HuH-7.5 (cell line): ENCODE measurements at places on chromosomes 1 and 21.

DNA sequence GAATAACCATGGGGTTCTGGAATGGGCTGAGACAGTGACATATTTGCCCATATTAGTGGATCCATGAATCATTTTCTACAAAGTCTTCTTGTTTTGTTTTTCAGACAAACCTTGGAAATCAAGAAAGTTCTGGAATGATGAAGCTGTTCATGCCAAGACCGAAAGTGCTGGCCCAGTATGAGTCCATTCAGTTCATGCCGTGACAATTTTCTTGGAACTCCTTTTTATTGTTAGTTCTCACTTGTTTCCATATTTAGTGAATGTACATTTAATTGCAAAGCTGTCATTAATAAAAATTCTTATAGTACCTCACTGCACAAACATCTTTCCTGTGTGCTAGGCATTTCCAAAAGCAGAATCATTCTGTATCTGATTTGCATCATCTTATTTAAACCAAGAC, 100.6 kb upstream of the KCNJ15 start:
- DNase-seq, result no peak

GRCh38 chr1:224256640-224257039, 73.3 kb downstream of the NVL start:
- no peak for DNase-seq

GRCh38 chr21:18273400-18273799, 28.8 kb downstream of the CHODL start:
- DNase-seq, result no peak

DNA sequence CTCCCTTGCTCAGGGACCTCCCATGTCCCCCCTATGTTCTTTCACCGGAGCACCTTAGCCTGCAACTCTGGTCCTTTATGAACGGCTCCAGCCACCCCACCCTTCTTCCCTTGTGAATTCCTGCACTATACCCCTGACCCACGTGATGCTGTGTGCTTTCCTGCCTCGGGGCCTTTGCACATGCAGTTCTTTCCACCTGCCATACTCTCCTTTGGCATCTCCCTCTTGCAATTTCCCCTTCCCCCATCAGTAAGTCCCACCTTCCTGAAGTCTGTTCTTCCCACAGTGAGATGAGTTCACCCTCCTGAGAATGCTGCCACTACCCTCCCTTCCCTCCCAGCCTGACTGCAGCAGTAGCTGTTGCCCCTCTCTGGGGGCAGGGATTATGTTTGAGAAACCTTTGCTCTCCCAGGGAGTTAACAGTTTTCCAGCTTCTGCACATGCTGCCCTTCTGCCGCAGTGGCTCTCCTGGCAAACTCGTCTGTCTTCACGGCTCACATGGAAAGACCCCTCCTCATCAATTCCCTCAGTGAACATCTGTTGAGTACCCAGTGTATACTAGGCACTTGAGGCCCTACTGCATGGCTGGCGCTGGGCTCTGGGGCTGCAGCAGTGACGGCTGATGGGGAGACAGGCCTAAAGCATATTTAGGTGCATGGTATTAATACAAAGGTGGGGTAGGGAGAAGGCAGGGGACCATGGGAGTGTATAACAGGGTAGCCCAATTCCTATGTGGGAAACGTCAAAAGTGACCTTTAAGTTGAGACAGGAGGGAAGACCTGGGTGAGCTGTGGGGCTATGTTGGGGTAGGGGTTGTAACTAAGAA, 9.7 kb downstream of the ZNF362 start:
- no peak for DNase-seq

DNA sequence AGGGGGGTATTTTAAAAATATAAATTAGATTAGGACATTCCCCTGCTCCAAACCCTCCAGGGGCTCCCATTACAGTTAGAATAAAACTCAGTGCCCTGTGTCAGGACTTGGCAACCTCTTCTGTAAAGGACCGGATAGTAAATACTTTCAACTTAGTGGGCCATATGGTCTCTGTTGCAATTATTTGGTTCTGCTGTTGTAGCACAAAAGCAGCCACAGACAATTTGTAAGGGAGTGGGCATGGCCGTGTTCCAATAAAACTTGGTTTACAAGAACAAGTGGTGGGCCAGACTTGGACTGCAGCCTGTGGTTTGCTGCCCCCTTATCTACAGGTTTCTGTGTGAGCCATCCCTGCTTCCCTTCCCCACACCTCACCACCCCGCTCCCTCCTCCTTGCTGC, 92.0 kb downstream of the ACTL8 start:
- no peak for DNase-seq

DNA sequence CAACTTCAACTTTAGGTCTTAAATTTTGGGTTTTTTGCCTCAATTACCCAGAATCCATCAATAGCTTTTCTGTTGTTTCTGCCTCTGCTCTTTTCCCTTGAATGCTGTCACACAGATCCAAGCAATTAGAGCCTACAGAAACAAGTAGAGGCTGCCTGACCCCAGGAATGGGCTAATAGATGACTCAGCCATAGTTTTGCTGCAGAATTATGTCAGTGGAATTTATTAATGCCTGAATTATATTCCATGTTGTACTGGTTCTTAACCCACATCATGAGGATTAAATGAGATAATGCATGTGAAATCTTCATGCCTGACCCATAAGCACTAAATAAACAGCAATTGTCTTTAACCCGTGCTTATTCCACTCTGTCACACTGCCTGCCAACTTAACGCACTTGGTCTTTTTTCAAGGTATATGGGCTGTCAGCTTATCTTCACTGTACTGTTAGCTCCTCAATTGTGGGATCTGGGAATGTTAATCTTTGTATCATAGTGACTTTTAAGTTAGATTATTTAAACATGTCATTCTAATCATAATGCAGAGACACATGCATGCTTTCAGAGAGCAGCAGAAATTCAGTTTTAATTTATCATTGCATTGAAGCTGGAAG, 213.3 kb downstream of the ROR1 start:
- no peak for DNase-seq

- no peak for DNase-seq
These were observed 42.5 kb upstream of the IL10 start for GRCh38 chr1:206814716-206815341.

GRCh38 chr1:187476671-187477070, 647.9 kb downstream of the PLA2G4A start:
- DNase-seq, result no peak

DNA sequence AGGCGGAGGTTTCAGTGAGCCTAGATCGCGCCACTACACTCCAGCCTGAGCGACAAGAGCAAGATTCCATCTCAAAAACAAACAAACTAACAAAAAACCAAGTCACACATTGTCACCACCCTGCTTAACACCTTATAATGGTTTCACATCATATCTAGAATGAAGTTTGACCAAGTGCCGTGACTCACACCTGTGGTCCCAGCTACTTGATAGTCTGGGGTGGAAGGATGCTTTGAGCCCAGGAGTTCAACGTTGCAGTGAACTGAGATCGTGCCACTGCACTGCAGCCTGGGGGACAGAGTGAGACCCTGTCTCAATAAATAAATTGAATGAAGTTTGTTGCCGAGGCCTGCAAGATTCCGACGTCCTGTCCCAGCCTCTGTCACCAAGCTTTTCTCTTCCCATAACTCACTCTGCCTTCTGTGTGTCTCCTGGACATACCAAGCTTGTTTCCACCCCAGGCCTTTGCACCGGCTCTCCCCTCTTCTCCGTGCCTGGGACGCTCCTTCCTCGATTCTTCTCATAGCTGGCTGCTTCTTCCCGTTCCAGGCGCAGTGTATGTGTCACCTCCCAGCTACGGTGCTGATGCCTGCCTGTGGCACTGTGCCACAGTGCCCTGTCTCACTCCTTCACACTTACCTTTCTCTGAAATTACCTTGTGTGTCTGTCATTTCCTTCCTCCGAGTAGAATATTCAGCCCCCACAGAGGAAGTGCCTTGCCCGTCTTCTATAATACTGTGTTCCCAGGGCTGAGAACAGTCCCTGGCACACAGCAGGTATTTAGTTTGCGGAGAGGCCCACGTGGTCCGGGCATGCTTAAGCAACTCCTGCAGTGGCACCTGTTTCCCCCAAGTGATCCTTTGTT, 3.8 kb upstream of the SELENON start:
- DNase-seq, result no peak

GRCh38 chr1:223513309-223513708, 120.1 kb downstream of the CCDC185 start:
- DNase-seq, result no peak

DNA sequence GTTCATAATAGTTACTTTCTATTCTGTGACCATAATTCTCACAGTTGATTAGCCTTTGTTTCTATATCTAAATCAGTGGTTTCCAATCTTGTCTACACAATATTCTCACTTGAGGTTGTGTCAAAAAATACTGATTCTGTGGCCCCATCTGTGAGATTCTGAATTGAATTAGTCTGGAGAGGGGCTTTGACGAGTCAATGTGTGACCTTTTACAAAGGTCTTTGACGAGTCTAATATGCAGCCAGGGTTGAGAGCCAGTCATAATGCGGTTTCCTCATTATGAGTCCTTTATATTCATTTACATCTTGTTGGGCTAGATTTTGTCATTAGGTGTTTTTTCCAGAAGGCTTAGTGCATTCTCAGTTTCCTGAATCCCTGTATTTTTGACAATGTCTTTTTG, 19.7 kb downstream of the FCRL5 start:
- no peak for DNase-seq

GRCh38 chr1:5516756-5517155, 475.5 kb downstream of the NPHP4 start:
- no peak for DNase-seq

- DNase-seq, result no peak
These were observed 6.2 kb upstream of the IL10RB start for GRCh38 chr21:33259995-33260394.

DNA sequence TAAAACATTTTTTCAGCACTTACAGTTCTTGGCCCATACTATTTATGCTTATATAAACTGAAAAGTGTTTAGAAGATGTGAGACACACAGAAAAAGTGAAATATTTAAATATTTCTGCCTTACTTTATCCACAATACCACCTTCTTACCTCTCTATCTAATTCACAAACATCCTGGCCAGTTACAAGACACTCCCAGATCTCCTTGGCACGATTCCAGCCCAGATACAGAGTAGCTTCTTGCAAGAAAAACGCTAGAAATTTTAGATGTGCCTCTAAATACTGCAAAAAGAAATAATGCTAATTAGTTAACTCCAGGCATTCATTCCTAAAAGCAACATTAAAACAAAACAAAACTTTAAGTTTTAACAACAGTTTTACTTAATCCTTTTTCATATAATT, 68.4 kb downstream of the USP24 start:
- DNase-seq, result no peak

DNA sequence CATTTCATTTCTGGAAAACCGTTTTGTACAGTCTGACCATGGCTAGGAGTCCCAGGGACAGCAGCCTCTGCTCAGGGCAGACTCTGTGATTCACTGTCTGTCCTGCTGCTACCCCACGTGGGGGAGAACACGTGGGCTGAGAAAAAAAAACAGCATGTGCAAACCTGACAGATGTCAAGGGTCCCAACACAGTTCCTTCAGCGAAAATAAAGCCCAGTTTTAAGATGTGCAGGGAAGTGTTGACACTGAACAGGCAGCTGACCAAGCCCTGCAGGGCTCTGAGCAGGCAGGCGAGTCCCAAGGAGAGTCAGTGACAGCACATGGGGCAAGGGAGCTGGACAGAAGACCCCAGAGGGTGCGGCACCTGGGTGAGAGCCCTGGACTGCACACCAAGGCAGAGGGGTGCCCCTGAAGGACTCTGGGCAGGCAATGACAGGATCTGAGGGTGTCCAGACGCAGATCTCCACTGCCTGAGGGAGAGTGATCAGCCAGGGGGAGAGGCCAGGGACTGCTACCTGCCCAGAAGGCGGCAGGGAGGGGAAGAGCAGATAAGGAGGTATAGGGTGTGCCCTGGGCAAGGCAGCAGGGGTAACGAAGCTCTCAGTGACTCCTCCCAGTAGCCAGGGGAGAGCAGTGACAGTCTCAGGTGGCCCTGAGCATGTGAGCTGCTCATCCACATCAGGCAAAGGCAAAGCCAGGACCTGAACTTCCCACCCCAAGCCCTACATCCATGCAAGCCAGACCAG, 5.1 kb upstream of the SPATC1L start:
- DNase-seq, result no peak

DNA sequence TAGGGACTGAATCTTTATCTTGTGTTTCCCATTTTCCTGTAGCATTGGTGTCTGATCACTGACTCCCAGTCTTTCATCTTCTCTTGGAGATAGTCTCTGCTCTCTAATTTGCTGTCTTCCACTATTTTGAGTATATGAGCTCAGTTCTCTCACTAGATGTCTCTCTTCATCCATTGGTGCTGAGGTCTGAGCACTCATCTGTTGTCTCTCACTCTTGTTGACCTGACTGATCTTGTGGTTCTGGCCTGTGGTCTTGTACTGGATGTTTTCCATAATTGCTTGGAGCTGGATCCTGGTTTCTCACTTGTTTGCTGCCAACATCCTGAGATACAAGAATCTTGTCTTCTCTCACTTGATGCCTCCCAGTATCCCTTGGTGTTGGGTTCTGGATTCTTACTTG, 25.1 kb upstream of the S100A11 start:
- DNase-seq, result no peak

DNA sequence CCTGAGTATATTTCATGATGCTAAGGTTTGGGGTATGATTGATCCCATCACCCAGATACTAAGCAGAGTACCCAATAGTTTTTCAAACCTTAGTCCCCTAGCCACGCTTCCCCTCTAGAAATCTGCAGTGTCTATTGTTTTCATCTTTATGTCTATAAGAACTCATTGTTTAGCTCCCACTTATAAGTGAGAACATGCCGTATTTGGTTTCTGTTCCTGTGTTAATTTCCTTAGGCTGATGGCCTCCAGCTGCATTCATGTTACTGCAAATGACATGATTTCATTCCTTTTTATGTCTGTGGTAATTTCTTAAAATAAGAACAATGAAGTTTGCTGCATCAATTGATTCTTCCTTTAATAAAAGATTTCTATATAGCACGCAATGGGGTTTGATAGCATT, 301.3 kb downstream of the PLPP3 start:
- no peak for DNase-seq

- no peak for DNase-seq
These were observed 184.9 kb downstream of the NCAM2 start for GRCh38 chr21:21183092-21183491.

DNA sequence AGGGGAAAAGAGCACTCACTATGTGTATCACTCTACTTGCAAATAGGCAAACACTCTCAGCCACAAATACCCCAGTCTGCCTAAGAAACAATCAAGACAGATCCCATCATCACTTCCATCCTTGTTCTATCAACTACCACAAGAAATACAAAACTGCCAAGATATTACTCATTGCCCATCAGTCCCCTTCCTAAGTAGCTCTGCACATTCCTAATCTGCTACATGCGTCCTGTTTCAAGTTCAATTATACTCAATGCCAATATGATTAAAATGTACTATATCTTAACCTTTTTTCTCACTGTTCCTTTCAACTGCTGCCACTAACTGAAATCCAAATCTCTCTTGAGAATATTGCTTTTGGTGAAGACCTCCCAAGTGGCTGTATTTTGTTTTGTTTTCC, 1688.4 kb downstream of the PLA2G4A start:
- DNase-seq, result no peak

DNA sequence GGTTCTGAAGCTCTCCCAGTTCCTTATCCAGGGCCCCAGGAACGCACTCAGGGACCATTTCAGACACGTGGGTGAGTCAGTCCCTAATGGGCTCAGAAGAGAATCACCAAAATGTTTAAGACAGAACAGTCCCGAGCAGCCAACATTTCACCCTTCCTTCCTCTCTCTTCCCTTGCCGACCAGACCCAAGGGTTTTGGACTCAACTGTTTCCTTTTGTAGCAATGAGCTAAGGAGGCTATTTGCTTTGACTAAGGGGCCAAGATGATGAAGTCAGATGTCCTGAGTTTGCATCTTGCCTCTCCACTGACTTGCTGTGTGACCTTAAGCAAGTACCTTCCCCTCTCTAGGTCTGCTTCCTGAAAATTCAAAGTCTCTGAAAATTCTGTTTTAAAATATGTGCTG, 472.3 kb upstream of the VAMP3 start:
- DNase-seq, result no peak

- DNase-seq, result no peak
These were observed 10.7 kb downstream of the WNT3A start for GRCh38 chr1:228017356-228018124.
